ENCODE measurements at places on chromosomes 13 and 19.

DNA sequence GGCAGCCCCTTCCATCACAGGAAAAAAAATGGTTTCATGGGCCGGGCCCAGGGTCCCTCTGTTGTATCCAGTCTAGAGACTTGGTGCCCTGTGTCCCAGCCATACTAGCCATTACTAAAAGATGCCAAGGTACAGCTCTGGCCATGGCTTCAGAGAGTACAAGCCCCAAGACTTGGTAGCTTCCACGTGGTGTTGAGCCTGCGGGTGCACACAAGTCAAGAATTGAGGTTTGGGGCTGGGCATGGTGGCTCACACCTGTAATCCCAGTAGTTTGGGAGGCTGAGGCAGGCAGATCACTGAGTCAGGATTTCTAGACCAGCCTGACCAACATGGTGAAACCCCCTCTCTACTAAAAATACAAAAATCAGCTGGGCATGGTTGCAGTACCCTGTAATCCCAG, 214.3 kb downstream of the LIG4 start:
- DNase-seq = no peak

DNA sequence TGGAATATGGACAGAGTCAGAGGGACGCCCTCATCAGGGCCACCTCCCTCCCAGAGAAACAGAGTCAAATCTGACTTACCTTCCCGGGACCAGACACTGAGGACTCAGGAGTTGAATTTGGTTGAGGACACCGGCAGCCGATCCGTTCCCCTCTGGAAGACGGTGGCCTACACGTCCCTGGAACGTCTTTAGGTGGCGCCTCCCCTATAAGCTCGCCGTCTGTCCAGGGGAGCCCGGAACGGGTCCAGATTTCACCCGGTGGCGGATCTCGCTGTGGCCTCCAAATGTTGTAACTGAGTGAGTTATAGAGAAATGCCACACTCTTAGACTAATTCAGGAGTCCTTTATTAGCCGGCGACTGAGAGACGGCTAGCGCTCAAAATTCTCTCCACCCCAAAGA, 9.0 kb downstream of the TNFSF14 start:
- DNase-seq = no peak

GRCh38 chr19:54415208-54415900, at the start of gene TTYH1:
TTYH1 (plus strand) TSS chr19:54415464; CDS start chr19:54415553, 89 bp downstream.
- no peak for DNase-seq

DNA sequence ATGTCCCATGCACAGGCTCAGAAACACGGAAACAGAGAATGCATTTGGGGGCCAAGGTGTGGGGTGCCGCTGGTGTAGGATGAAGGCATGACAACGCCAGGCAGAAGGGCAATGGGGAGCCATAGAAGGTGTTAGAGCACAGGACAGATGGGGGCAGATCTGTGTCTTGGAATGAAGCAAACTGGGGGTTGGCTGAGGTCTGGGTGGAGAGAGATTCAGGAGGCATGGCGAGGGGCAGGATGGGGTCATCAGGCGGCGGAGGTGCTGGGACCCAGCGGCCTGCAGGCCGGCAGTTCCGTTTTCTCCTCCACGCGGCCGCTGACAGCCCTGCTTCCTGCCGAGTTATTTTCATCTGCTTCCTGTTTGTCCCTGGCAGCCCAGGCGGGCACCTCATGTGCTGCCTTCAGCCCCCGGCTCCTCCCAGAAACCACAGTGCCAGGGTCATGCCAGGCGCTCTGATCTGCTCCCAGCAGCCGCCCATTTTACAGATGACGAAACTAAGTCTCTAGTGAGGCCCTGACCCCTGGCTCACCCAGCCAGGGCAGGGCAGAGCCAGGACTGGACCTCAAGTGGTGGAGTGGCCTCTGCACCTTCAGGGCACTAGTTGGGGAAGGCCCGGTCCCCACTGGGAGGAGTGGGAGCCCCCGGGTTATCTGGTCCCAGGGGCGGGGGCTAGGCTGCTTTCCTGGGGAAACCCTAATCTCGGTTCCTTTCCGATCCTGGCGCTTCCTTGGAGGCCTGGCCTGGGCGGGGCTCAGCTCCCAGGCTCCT, 2.2 kb downstream of the ARHGAP45 start:
- peak; percentile 69 for DNase-seq

- DNase-seq = no peak
These were observed 4.2 kb downstream of the ITPKC start for GRCh38 chr19:40721140-40721486.

GRCh38 chr13:84139561-84140158, 257.4 kb upstream of the SLITRK1 start:
- DNase-seq = no peak

GRCh38 chr19:45408830-45409556, 2.5 kb downstream of the POLR1G start:
- no peak for DNase-seq

DNA sequence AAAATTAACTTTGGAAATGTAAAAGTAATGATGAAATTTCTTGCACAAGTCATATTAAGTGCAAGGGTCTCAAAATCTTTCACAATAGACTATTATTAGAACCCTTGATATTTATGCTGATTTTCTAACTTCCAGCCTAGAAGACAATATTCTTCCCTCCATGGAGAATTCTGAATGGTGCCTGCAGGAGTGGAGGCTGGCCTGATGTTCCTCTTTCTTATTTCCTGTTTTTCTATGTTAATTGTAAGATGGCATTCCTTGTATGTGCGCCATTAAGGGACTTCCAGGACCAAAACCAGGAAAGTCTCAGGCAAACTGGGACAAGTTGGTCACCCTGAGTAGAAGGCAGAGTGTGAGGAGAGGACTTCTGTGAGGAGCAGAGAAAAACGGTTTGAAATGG, 294.9 kb downstream of the DLEU7 start:
- DNase-seq = no peak

DNA sequence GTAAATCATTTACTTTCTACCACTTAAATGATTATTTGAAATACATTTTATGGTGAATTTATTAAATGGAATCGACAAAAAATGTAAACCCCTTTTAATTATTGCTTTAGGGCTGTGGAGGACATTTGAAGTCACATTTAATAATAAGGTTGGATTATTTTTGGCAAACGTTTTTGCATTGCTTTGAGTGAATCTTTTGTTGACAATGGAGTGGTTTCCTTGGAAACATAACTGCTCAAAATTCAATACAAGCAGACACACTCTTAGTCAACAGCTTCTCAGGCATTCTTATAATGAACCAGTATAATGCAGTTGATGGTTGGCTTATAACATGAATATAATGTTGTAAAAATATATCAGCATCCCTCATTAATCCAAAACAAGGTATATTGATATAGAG, 104.7 kb downstream of the DCLK1 start:
- DNase-seq = no peak

All from lung microvascular endothelial cell (primary cell).